ENCODE measurements at places on chromosomes 13 and 19.

DNA sequence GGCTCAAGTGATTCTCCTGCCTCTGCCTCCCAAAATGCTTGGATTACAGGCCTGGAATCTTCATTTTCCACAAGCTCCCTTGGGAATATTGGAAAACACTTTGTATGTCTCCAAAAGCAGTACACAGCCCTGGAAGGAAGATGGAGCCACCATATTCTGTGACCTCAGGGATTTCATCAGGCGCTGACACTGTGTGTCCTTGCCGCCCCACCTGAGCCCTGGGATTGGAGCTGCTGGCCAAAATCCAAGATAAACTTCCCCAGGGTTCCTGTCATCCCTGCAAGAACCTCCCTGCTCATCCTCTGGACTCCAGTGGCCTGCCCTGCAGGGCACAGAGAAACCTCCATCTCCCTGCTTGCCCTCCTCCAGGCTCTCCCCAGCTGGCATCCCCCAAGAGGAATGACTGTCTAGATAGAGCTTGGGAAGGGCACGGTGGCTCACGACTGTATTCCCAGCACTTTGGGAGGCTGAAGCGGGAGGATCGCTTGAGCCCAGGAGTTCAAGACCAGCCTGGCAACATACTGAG is 1.3 kb upstream of the GNG7 start:
- no peak for DNase-seq

GRCh38 chr13:30866677-30867076 is 39.4 kb upstream of the MEDAG start:
- DNase-seq = no peak

- DNase-seq = no peak
Measured at GRCh38 chr19:44993526-44993925, 7.7 kb upstream of the RELB start.

DNA sequence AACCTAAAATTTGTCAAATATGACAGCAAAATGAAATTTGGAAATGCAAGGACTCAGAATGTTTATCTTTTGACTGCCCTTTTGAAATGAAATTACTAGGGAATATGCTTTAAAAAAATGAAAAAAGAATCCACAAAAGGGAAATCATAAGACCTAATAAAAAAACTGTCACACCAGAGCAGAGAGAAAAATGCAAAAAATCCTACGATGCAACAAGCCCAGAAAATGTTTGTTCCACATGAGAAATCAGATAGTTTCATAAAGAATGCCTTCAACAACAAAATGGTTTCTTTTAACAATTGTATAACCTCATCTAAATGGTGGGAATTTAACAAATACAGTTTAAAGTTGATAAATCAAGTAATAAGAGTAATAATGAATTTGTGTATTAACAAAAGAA is 8.0 kb downstream of the LPAR6 start:
- no peak for DNase-seq

DNA sequence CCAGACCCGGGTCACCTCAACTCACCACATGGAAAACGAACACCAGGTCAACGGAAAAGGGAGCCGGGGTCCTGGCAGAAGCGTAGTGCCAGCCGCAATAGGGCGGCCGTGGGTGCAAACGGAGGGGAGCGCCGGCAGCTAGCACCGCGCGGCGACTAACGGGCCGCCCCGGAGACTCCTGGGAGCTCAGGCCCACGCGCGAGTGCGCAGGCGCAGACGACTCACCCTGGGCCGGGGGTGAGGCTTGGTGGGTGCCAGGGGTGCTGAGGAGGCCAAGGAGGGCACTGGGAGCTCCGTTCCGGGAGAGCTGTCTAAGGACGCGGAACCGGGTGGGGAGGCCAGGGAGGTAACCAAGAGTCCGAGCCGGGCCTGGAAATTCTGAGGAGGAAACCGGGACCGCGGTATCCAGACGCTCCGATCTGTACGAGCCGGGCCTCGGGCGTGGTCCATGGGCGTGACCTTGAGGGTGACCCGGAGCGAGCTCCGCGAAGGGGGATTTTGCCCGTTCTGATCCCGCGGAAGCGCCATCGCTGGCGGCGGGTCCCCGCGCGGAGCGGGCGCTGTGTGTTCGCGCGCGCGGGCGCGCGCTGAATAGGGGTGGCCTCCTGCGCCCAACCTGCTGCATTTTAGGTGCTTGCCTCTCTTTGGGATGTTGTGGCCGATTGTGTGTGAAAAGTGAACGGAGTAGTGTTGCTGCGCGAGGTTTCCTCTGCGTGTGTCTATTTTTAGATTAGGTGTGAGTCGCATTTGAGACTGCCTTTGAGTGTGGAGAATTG is at the start of gene ZNF382:
Gene ZNF382 (plus strand): TSS at position 213 of the 776 bp plus-strand sequence. CDS start 4,602 bp downstream, outside the sequence.
- peak; percentile 85 for DNase-seq

- DNase-seq = no peak
Measured at GRCh38 chr13:113646921-113647340, 11.1 kb downstream of the ATP4B start.

DNA sequence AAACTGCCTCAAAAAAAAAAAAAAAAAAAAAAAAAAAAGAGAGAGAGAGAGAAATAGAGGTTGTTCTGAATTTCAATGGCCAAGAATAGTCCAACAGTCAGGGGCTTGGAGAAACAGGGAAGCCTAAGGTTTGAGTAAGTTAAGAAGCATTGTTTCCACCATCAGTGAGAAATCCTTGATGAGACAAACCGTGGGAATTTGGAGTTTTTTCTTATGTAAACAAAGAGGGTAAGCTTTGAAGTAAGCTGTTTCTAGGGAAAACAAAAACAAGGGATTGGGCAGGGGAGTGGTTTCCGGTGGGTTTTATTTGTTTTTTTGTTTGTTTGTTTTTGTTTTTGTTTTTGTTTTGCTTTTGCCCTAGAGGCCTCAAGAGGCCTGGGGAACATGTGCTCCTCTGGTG is 11.2 kb upstream of the ERVV-1 start:
- no peak for DNase-seq

DNA sequence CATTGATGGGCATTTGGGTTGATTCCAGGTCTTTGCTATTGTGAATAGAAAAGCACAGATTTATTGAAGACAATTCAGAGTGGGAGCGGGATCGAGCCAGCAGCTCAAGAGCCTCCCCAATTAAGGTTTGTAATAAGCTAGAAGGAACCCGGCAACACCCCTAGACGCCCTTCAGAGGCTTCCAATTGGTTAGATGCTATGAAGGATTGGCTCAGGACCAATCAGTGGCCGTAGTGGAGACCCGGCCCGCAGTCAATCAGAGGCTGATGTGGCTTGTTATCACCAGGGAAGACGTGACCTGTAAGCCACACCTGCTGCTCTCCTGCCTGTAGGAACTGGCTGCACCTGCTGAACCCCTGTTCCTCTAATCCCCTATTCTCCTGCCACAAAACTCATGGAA is 14.6 kb downstream of the SIGLEC11 start:
- no peak for DNase-seq

GRCh38 chr13:29160862-29161261 is 340.7 kb downstream of the MTUS2 start:
- DNase-seq = no peak

Measured in CD4-positive, alpha-beta T cell treated with Interleukin-4 for 4 hours (primary cell).